ENCODE measurements at places on chromosomes 11 and 22.

- DNase-seq: no peak
These were observed 117.8 kb downstream of the NAT10 start for GRCh38 chr11:34223021-34223813.

- no peak for DNase-seq
These were observed 10.6 kb downstream of the CARS1 start for GRCh38 chr11:3046641-3047040.

DNA sequence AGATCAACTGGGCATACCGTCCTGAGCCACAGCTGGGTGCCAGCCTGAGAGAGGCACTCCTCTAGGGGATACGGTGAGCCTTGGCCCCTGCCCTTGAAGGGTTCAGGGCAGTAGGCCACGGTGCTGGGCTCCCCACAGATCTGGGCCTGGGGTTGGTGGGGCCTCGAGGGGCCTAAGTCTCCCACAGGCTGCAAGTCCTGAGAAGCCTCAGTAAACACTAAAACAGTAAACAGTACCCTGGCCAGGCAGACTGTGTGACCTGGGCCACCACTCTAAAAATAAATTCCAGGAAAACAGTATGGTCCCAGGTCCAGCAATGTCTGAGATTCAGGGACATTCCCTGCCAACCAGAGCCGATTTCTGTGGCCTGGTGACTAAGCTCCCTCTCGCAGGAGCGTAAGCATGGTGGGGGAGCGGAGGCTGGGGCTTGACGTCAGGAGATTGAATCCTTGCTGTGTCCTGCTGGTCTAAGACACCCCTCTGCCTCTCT, 2.3 kb upstream of the RHOD start:
- DNase-seq: no peak

- no peak for DNase-seq
These were observed 10.9 kb downstream of the SRPRA start for GRCh38 chr11:126257764-126258163.

- DNase-seq: no peak
These were observed 121.0 kb downstream of the MPPED2 start for GRCh38 chr11:30465192-30465591.

GRCh38 chr11:20162824-20163782, 2.8 kb upstream of the DBX1 start:
- no peak for DNase-seq
